Mesendoderm (in vitro differentiated cells): ENCODE measurements at places on chromosomes 12 and 14.

DNA sequence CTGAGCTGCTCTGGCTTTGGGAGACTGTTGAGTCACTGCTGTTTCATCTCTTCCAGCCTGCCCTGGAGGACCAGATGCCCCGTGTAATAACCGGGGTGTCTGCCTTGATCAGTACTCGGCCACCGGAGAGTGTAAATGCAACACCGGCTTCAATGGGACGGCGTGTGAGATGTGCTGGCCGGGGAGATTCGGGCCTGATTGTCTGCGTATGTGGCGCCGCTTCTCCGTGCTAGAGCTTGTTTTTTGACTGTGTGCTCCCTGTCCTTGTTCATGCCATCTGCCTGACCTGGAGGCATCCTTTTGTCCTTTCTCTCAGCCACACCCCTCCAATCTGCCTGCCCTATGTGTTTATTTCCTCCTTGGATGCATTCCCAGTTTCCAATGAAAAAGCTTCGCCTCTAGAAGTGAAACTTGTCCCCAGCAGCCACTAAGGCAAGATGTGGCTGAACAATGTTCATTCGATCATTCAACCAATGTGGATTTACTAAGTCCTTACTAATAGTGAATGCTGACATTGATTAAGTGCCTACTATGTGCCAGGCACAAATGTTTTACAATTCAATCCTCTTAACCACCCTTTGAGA is 98.6 kb downstream of the NT5DC3 start:
- no peak for DNase-seq

DNA sequence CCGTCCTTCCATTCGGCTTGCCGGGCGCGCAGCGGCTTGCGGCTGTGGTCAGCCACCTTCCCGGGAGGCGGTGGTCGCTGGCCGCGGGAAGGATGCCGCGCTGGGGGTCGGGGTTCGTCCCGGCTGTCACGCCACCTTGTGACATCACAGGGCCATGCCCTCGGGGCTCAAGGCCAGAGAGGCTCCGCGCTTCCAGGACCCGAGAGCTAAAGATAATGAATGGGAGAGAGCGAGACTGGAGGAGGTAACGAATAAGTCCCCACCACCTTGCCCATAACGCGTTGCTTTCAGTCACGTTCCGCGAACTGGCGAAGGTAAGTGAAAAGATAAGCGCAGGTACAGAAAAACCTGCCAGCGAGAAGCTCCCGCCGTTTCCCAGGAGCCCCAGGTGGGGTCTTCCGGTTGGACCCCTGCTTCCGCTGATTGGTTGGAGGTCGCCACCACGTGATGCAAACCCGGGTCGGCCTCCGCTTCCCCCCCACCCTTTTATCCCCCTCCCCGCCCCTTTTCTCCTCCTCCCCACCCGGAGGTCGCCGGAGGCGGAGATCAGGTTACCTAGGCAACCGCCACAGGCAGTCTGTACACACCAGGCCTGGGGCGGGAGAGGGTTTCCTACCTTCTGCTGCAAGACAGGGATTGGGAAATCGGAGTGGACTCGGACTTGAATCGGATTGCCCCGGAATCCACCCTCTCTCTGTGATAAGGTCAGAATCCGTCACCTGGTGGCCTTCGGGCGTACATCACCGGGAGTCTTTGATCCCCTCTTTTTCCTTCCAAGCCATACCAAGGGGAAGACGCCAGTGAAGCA is at the start of gene LRRC9:
LRRC9 (plus strand) TSS at position 575 of the 808 bp plus-strand sequence.
- peak; percentile 99 for DNase-seq

DNA sequence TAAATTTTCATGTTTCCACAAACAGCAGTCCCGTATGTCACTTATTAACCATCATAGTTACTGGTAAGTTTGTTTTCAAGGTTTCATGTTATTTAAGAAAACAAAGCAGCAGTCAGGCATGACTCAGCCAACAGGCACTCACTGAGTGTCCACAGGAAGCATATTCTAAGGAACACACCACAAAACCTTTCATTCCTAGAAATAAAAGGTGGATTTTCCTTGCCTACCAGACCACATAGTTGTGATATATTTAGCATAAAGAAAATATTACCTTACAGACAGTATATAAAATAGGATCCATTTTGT is 143.3 kb upstream of the AVPR1A start:
- DNase-seq: peak; percentile 65

GRCh38 chr12:101925935-101926334 is 48.6 kb downstream of the DRAM1 start:
- DNase-seq: no peak

DNA sequence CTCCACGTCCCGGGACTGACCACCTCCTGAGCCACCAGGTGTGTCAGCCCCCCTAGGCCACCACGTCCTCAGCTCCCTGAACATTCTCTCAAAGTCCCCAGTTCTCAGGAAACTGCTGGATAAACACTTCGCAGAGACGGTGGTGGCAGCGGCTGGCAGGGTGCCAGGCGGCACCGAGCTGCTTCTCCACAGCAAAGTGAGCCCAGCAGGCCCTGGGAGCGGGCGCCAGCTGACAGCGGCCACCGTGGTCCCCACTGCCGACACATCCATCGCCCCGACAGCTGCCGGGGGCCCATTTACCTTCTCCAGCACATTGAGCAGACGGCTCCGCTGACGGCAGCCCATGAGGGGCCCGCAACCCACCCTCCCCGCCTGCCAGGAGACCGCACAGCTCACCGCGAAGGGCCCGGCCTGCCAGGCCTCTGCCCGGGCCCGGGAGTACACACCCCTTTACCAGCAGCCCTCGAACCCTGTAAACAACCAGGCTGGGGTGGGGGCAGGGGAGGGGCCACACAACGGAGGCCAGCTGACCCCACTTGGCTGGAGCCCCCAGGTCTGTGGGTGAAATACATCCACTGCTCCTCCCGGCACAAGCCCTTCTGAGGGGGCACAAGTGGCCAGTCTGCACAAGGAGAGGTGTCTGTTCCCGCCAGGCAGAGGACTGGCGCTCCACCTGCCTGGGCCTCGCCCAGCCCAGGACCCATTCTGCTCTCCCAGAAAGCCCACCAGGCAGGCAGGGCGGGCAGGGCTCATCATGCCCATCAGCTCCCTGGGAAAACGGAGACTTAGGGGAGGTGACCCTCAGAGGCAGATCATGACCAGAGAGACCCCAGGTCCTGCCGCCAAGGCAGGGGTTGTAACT is 10.5 kb downstream of the AKT1 start:
- no peak for DNase-seq

DNA sequence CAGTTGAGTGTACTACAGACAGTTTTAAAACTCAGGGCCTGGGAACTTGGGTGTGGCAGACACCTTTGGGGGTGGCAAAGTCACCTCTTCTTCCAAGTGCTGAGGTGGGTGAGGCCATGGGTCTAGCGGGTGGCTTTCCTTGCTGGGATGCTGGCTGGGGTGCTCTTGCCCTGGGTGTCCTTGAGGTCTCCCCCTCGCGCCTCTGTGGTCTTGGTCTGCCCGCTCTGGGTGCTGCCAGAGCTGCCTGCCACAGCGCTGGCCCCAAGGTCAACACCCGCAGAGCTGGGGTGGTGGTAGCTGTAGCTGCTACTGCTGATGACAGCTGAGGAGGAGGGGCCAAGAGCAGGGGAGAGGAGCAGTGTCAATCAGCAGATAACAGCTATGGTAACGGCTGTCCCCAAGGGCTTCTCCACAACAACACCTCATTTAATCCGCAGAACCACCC is 6.8 kb downstream of the KRT74 start:
- peak; percentile 64 for DNase-seq

DNA sequence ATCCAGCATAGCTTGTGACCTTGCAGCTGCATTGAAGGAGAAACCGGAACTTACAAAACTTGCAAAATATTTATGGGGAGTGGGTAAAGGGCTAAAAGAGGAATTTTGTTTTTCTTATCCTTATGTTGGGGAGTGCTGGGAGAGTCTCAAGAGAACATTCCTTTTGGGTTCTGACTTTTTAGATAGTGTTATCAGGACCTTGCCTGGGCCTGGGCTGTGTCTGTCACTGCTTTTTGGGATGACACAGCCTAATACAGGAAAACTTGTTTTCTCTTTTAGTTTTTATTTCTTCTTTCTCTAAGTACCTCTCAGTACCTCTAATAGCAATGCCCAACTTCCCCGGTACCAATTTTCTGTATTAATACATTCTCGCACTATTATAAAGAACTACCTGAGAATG is 850.6 kb downstream of the RPS29 start:
- no peak for DNase-seq

DNA sequence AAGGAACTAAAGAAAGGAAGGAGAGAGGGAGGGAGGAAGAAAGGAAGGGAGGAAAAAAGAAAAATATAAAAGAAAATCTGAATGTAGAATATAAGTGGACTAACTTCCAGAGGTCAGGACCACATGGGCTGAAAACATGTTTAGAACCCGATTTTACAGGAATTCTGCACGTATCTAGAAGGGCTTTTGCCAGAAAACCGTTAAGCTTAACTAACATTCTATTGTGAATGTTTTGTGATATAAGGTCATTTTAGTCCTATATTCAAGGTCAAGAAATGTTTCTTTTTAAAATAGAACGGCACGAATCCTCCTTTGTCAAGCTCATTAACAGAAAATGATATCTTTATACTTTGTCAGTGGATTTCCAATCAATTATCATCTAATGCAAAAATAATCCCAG is 13.1 kb downstream of the PTCSC3 start:
- no peak for DNase-seq

DNA sequence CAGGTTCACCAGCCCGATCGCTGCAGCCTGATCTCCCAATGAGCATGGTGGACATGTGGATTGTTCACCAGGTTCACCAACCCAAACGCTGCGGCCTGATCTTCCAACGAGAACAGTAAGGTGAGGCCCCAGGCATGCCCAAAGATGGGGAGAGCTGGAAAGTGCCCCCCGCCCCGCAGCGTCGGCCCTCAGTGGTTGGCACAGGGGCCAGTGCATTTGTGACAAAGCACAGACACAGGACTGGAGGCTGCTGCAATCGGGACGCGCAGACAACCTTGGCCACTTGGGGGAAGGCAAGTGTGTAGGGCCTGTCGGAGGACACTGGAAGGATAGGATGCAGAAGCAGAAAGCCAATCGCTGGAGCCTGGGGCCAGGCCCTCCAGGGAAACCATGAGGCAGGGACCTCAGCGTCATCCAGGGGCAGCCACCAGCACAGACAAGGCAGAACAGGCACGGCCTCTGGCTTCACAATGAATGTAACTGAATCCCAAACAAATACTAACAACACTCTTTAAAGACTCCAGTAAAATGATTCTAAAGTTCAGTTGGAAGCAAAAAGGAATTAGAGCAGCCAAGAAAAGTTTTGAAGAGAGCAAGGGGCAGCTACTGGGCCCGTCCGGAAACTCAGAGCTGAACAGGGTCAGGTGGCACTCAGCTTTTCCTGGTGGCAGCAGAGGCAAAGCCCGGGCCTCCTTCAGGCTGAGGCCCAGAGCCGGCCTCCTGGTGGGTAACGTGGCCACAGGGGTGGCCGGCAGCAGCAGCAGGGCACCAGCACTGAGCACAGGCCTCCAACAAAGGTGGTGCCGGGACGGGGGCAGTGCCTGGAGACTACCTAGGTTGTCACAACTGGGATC is 13.3 kb downstream of the BRF1 start:
- DNase-seq: peak; percentile 29

GRCh38 chr14:69606258-69607184 is 4.9 kb upstream of the SUSD6 start:
- DNase-seq: peak; percentile 41

GRCh38 chr14:68694516-68695235 is 98.2 kb downstream of the ZFP36L1 start:
- DNase-seq: no peak

- DNase-seq: no peak
Observed at GRCh38 chr12:95481072-95481471, 7.1 kb downstream of the METAP2 start.

DNA sequence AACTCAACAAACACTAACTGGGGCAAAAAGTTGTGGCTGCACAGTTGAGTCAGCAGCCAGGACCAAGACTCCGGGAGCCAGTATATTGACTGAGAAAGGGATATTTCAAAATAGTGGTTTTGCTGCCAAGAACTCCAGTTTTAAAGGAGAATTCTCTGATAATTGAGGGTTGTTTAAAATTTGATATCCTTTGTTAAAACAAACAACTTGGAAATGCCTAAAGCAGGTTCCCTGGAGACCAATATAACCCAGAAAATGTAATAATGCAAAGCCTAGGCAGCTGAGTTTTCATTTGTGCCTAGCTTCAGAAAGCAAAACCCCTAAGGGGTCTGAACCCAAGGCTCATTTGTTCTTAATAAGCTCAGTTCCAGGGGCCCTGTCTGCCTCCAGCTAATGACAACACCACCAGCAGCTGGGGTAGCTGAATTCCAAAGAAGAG is 311.7 kb upstream of the CCDC196 start:
- peak; percentile 7 for DNase-seq

- no peak for DNase-seq
Observed at GRCh38 chr14:55356913-55357312, 54.7 kb downstream of the ATG14 start.

DNA sequence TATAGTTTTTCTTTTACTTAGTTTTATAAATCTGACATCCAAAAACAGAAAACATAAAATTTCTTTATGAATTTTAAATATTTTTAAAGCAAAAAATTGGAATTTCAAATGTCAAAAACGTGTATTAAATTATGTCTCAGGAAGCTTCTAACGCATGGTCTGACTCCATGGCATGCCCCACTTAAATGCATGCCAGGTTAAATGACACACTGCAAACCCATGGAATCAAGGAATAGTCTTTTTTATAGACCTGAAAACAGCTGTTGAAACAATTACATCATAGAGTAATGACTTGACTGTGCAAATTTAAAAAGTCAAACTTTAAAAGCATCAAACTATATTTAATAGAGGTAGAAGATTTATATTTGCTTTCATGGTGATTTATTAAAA is 96.1 kb upstream of the DACT1 start:
- no peak for DNase-seq

DNA sequence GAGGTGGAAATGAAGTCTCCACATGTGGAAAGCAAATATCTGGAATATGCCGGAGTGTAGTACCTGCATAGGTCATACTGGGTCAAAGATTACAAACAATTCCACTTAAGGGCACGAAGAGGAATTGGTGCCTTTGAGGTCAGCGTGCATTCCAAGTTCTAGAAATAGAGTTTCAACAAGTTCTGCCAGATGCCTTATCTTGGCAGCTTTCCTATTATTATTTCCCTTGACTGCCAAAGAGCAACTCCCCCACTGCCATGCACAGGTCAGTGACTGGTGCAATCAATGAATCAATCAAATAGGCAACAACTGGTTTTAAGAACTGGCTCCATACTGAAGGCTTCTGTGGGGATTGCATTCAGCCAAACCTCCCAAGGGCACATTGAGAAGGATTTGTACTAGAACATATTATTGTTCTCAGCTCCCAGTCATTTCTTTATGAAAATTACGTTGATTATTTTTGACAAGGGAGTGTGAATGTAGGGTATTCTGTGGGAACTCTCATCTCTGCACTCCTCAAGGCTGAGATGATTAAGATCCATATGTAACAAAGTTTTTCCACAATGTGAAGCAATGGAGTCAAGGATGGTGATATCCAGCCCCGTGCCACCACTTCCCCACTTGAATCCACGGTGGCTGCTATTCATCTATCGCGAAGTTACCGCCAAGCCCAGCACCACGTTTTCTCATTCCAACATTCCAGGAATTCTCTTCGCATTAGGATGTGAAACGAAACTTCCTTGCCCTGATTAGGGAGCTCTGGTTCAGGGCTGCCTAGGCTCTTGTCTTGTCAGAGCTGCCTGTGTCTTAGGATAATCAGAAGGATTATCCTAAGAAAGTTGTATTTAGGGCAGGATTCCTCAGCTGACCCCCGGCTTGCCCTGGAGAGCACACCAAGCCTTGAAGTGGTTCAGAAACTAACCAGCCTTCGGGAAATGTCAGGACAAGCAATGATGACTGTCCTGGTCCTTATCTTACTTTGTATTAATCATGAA is 115.1 kb upstream of the PCED1B start:
- DNase-seq: peak; percentile 97
